ENCODE measurements at places on chromosomes 1 and 21. TPM values are rescaled to one million over a fixed set of nuclear protein-coding genes. Genes with fewer than 3 reads are reported as not detected.

ATP13A2 gene
- total RNA-seq, result 55.6 TPM

BGLAP gene
- 1.2 TPM for total RNA-seq

GPR157 gene
- 2.8 TPM for total RNA-seq

LRRN2 gene
- 71.1 TPM for total RNA-seq

DNASE2B gene
- total RNA-seq, result not detected

ARV1 gene
- 8.3 TPM for total RNA-seq

MRPL39 gene
- total RNA-seq, result 25.0 TPM

ANGPTL1 gene
- not detected for total RNA-seq

UBR4 gene
- 223 TPM for total RNA-seq

DAB1 gene
- total RNA-seq, result 19.1 TPM

MROH7 gene
- total RNA-seq, result 3.3 TPM

VPS26C gene
- total RNA-seq, result 63.8 TPM

TPRG1L gene
- 35.2 TPM for total RNA-seq

TSEN15 gene
- total RNA-seq, result 19.6 TPM

EPHA10 gene
- total RNA-seq, result 0.13 TPM

DNA sequence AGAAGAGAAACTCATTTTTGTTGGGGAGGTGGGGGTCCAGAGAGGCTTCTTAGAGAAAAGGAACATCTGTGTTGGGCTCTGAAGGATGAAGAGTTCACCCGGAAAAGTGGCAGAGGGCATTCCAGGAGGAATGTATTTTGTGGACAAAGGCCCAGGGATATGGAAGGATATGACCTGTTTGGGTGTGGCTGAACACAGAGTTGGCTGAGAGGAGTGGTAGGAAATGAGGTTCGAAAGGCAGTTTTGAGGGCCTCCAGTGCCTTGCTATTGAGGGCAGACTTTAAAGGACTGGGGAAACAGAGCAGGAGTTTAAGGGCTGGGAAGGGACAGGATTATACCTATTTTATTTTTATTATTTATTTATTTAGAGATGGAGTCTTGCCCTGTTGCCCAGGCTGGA is 27.3 kb upstream of the WASF2 start:
- peaks cover 3% of the 10 kb centered on the region for H3K36me3 ChIP-seq
- H3K27me3 ChIP-seq, result peaks cover 5% of the 10 kb centered on the region
- DNase-seq, result no peak
- H3K27ac ChIP-seq, result peak overlapping the region; percentile 40
- H3K4me3 ChIP-seq, result no peak overlapping the region
- H3K4me1 ChIP-seq, result peaks cover 29% of the 10 kb centered on the region

DNA sequence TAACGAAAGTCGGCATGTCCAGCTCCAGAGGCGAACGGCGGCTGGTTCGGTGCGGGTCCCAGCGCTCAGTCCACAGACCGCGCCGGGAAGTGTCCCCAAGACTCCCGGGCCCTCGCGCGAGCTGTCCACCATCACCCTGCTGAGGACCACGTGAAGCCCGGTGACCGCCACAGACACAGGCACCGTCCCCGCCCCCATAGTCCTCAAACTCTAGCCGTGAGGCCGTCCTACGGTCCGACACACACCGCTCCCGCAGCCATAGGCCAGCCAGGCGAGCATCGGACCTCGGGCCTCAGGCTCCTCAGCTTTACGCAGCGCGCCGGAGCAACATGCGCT is 535 bp downstream of the SETD4 start:
- peaks cover 18% of the 10 kb centered on the region for H3K36me3 ChIP-seq
- H3K27ac ChIP-seq, result peak overlapping the region; percentile 90
- peak overlapping the region; percentile 97 for H3K4me3 ChIP-seq
- H3K27me3 ChIP-seq, result peaks cover 3% of the 10 kb centered on the region

DNA sequence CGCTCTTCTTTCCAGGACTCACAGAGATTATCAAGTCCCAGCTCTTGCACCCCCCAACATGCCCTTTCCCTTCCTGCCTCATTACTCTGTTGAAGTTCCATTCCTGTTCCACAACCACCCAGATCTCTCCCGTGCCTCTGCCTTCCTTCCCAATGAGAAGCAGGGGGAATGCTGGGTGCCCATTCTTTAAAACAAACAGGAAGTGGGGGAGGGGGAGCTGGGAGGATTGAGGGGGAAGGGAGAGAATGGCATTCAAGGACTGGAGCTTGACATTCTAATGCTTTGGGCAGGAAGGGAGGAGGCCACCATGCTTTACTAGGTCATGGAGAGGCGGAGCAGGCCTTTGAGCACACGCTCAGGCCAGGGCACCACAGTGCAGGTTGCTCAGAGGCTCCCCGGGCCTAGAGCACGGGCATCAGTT is 150.3 kb upstream of the IRF2BP2 start:
- no peak overlapping the region for H3K4me3 ChIP-seq
- peak overlapping the region; percentile 75 for H3K27ac ChIP-seq
- no peak for DNase-seq
- no peaks in the 10 kb centered on the region for H3K36me3 ChIP-seq

- H3K4me1 ChIP-seq, result peaks cover 6% of the 10 kb centered on the region
- H3K27ac ChIP-seq, result no peak overlapping the region
- no peak for DNase-seq
- H3K36me3 ChIP-seq, result no peaks in the 10 kb centered on the region
- no peak overlapping the region for H3K4me3 ChIP-seq
- H3K27me3 ChIP-seq, result no peaks in the 10 kb centered on the region
These were observed 84.5 kb upstream of the SAMSN1 start for GRCh38 chr21:14630556-14631069.

- peaks cover 5% of the 10 kb centered on the region for H3K36me3 ChIP-seq
- no peak for DNase-seq
- peaks cover 2% of the 10 kb centered on the region for H3K27me3 ChIP-seq
- H3K4me1 ChIP-seq, result peaks cover 58% of the 10 kb centered on the region
- no peak overlapping the region for H3K4me3 ChIP-seq
- no peak overlapping the region for H3K27ac ChIP-seq
These were observed 80.5 kb upstream of the VAV3 start for GRCh38 chr1:108045460-108045859.

DNA sequence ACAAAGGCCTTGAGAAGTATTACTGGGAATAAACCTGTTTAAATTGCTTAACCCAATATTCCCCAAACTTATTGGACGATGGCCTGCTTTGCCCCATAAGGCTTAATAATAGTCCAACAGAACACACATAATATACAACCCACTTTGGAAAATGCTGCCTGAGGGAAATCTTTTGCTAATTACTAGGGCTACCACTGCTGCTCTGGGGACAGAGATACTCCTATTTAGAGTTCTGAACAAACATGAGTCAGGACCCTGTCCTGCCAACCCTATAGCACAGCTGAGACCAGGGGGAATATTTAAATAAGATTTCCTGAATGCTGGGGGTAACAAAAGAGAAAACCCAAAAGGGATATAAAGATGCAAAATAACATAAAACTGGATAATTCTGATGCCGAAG is 139.1 kb downstream of the BRINP2 start:
- H3K4me1 ChIP-seq, result peaks cover 8% of the 10 kb centered on the region
- no peak for DNase-seq
- no peak overlapping the region for H3K27ac ChIP-seq
- peaks cover 1% of the 10 kb centered on the region for H3K27me3 ChIP-seq
- H3K36me3 ChIP-seq, result no peaks in the 10 kb centered on the region
- no peak overlapping the region for H3K4me3 ChIP-seq

DNA sequence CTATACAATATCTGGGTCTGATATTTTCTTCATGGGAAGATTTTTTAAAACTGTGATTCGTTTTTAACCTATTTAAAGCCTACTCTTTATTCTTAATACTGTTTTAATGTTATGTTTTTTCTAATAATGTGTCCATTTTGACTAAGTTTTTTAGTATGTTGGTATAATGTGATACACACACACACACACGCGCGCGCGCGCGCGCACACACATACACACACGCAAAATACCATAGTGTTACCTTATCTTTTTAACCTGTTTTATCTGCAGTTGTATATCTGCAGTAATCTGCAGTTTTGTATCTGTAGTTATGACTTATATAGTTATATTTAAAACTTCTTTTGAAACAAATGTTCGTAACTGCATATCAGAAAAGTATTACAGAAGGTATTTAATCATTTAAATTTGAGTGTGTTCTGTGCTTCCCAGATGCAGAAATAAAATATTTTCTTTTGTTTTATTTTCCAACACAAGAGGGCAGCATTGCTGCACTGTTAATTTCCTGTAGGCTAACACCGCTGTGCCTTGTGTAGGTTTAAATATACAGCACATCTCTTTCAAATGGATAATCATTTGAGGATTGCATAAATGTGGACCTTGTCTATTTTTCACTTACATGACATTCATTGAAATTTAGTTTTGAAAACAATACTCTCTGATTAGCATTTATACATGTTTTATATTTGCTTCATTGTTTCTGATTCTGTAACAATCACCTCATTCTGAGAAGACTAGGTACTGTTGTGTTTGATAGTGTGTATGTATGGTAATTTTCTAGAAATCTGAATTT is 166.1 kb downstream of the PDE4B start:
- H3K36me3 ChIP-seq, result no peaks in the 10 kb centered on the region
- no peaks in the 10 kb centered on the region for H3K4me1 ChIP-seq
- H3K4me3 ChIP-seq, result no peak overlapping the region
- no peaks in the 10 kb centered on the region for H3K27me3 ChIP-seq

DNA sequence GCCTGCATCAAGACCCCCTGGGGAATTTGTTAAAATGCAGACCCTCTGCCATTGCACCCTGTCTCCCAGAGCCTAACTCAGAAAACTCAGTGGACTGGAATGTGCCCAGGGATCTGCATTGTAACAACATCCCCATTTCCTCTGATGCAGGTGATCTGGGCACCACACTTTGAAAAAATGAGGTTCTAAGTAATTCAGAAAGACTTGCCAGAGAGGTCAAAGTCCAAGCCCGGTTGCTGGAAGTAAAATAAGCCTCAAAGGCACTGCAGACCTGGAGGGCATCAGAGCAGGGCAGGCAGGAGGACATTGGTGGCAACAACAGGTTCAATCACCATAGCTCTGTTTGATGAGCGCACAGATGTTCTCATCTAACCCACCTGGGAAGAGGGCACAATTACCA is 90.7 kb downstream of the SYT2 start:
- H3K36me3 ChIP-seq, result no peaks in the 10 kb centered on the region
- DNase-seq, result no peak
- H3K27ac ChIP-seq, result no peak overlapping the region
- H3K27me3 ChIP-seq, result peaks cover 6% of the 10 kb centered on the region
- H3K4me1 ChIP-seq, result peaks cover 24% of the 10 kb centered on the region

DNA sequence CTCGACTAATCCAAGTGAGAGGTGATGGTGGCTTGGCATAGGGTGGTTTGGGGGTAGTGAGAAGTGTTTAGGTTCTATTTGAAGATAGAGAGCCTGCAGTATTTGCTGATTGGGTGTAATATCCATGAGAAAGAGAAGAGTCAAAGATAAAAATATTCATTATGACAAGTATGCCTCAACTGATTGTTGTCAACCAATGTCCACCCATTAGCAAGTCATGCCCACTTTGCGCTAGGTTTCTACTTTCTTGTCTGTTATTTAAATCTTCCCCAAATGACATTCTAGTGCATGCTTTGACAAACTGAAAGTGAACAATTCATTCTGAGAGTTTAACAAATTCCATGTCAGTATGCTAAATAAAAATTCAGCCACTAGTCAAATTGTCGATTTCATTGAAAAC is 3.8 kb upstream of the XCL1 start:
- H3K27me3 ChIP-seq, result peaks cover 3% of the 10 kb centered on the region
- no peak for DNase-seq
- H3K27ac ChIP-seq, result no peak overlapping the region
- H3K36me3 ChIP-seq, result no peaks in the 10 kb centered on the region
- H3K4me1 ChIP-seq, result no peaks in the 10 kb centered on the region

DNA sequence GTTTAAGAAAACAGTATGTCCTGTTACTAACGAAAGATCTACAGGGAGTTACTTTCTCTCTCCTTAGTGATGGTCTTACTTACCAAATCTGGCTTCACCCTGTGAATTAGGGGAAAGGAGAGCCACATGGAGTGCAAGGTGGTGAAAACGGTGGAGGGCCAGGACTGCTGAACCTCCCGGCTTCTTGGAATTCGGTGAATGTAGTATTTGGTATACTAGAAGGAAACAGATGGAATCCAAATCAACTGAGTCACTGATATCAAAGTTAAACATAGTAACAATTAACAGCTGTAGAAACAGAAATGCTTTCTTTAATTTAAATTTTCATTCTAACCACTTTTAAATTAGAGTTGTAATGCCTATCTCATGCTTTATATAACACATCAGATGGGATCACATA is 45.7 kb downstream of the ALG14 start:
- no peak overlapping the region for H3K4me3 ChIP-seq
- H3K36me3 ChIP-seq, result peaks cover 9% of the 10 kb centered on the region
- H3K4me1 ChIP-seq, result peaks cover 5% of the 10 kb centered on the region
- H3K27ac ChIP-seq, result no peak overlapping the region

GRCh38 chr1:231729544-231729943 is 103.0 kb downstream of the DISC1 start:
- H3K27ac ChIP-seq, result no peak overlapping the region
- no peak for DNase-seq
- H3K27me3 ChIP-seq, result peaks cover under 1% of the 10 kb centered on the region
- peaks cover 13% of the 10 kb centered on the region for H3K4me1 ChIP-seq
- no peak overlapping the region for H3K4me3 ChIP-seq

- peaks cover 3% of the 10 kb centered on the region for H3K36me3 ChIP-seq
- peaks cover 12% of the 10 kb centered on the region for H3K27me3 ChIP-seq
- H3K4me3 ChIP-seq, result no peak overlapping the region
- H3K27ac ChIP-seq, result no peak overlapping the region
- no peak for DNase-seq
- peaks cover 8% of the 10 kb centered on the region for H3K4me1 ChIP-seq
These were observed 80.0 kb downstream of the DESI2 start for GRCh38 chr1:244732851-244733450.

DNA sequence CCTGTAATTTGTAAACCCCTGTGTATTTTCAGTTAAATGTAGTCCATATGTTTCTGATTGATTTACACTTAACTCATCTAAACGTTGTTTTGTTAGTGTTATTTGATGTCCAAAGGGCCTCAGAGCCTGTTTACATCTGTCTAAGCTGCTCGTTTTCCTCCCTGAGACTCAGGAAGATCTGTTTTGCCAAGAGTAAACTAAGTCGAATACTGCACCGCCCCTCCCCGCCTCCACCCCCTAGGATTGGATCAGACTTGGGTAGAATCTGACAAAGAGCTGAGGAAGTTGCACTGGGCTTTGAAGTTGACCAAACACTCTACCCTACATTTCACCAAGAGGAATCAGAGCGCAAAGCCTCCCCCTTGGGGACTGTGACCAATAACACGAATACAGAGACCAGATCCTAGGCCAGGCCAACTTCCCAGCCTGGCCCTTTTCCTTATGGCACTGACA is 206.9 kb upstream of the LMO4 start:
- peaks cover 1% of the 10 kb centered on the region for H3K27me3 ChIP-seq
- no peak for DNase-seq
- H3K4me3 ChIP-seq, result no peak overlapping the region
- H3K27ac ChIP-seq, result no peak overlapping the region
- no peaks in the 10 kb centered on the region for H3K36me3 ChIP-seq

DNA sequence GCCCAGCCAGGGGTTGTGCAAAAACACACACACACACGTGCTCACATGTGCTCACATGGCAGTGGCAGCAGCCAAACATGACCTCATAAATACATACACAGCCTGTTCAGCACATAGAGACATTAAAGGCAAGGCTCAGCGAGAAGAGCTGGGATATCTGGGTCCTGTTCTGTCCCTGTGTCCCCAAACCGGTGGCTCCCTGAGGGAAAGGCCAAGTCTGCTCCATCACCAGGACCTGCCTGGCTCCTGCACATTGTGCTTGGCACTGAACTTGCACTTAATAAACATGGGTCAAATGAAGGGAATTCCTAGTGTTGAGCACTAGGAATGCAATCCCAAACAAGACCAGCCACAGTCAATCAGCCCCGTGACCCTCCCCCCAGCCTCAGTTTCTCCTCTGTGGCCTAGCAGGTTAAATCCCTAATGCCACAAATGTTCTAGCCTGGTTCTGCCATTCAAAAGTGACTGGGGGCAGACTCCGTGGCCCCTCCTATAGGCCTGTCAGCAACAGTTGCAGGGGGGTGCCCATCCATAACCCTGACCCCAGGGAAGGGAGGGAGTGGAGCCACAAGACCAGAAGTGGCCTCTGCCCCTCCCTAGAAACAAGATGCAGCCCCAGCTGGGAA is 160.9 kb upstream of the VAMP3 start:
- peaks cover 11% of the 10 kb centered on the region for H3K27me3 ChIP-seq
- H3K36me3 ChIP-seq, result no peaks in the 10 kb centered on the region
- H3K4me3 ChIP-seq, result no peak overlapping the region
- DNase-seq, result no peak
